ENCODE measurements at places on chromosomes 5 and 9. TPM values are rescaled to one million over a fixed set of nuclear protein-coding genes. Genes with fewer than 3 reads are reported as not detected.
A peak's percentile ranks its signal among the peaks of the same experiment; 100 is the strongest.

EIF4EBP3 gene
- 13.3 TPM for total RNA-seq

PTGES gene
- total RNA-seq = 12.0 TPM

- DNase-seq = peak; percentile 74
Observed at GRCh38 chr9:72271613-72272478, 93.2 kb downstream of the ZFAND5 start.

DNA sequence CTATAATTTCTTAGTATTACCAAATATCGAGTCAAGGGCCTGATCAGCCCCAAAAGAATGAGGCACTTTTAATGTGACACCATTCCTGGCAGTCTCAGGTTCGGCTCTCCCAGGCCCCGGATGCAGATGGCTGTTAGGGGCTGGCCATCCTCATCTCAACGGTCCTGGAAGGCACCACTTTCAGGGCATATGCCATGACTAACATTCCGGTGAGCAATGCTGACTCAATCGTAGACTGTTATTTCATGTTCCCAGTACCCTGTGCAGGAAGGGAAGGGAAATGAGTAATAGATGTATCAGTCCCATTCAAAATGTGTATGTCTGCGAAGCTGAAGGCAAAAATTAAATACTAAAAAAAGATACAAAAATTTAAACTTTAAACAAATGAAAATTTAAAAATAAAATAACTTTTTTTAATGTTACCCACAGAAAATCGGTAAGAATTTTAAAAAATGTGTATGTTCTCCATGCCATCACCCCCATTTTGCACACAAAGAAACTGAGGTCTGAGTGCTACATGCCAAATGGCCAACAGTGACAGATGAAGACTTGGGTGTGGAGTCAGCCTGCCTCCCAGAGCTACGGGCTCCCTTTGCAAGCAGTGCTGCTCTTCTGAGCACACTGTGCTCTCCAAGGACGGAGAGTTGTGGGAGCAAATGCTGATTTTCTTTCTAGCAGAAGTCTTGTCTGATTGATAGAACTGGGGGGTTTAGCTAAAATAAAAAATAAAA lies 79.0 kb downstream of the GLDC start:
- DNase-seq = no peak

- no peak for DNase-seq
Observed at GRCh38 chr5:151751091-151751490, 7.3 kb downstream of the ATOX1 start.

All from lung (tissue), 17 donors.